ENCODE measurements at places on chromosomes 6 and 20. TPM values are rescaled to one million over a fixed set of nuclear protein-coding genes. Genes with fewer than 3 reads are reported as not detected.
A peak's percentile ranks its signal among the peaks of the same experiment; 100 is the strongest.

DNA sequence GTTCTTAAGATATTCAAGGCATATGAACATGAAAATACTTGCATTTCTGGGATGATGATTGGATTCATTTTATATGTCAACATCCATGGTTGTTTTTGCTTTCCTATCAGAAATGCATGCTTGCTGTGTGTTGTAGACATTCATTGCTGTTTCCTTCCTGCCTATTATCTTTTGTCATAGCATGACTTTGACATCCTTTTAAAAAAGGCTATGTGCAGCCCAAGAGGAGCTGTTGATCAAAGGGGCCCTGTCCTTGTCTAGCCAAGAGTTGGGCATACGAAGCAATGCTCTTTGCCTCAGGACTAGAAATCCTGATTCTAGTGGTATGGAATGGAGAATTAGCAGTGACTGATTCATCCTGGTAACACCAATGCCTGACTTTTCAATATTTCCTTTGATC is 143.1 kb downstream of the RNF144B start:
- DNase-seq, result no peak

DNA sequence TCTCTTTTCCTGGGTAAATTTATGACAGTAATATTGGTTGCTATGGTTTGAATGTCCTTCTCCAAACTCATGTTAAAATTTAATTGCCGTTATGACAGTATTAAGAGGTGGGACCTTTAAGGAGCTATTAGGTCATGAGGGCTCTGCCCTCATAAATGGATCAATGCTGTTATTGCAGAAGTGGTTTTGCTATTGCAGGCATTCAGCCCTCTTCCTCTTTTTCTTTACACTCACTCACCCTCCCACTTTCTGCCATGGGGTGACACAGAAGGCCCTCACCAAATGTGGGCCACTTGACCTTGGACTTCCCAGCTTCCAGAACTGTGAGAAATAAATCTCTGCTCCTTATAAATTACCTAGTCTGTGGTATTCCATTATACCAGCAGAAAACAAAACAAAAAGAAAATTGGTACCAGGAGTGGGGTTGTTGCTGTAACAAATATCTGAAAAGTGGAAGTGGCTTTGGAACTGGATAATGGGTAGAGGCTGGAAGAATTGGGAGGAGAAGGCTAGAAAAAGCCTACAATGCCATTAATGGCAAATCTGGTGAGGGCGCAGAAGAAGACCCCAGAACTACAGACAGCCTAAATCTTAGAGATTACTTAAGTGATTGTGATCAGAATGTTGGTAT is 24.8 kb upstream of the IGF2R start:
- DNase-seq, result no peak

GRCh38 chr6:29414588-29414987 is at the start of gene OR12D1:
Gene OR12D1 (plus strand): TSS chr6:29414928.
- DNase-seq, result no peak

DNA sequence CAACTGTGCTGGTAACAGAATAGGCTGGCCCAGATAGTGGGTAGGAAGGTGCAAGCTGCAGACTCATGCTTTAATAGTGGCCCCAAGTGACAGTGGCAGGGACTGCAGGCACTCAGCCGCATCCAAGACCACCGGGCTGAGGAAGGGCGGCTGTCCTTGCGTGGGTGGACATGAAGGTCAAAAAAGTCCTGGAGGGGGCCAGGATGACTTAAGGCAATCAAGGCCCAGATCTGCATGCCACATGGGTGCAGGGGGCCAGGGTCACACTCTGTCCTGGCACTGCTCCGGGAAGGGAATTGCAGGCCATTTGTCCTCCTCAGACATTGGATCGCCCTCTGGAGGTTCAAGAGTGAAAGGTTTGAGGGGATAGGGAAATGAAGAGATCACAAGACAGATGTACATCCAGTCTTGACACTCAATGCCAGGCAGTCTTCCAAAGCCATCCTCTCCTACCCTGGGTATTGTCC is 10.4 kb upstream of the VNN2 start:
- peak; percentile 25 for DNase-seq

- no peak for DNase-seq
These were observed 34.3 kb upstream of the VEGFA start for GRCh38 chr6:43735642-43736199.

DNA sequence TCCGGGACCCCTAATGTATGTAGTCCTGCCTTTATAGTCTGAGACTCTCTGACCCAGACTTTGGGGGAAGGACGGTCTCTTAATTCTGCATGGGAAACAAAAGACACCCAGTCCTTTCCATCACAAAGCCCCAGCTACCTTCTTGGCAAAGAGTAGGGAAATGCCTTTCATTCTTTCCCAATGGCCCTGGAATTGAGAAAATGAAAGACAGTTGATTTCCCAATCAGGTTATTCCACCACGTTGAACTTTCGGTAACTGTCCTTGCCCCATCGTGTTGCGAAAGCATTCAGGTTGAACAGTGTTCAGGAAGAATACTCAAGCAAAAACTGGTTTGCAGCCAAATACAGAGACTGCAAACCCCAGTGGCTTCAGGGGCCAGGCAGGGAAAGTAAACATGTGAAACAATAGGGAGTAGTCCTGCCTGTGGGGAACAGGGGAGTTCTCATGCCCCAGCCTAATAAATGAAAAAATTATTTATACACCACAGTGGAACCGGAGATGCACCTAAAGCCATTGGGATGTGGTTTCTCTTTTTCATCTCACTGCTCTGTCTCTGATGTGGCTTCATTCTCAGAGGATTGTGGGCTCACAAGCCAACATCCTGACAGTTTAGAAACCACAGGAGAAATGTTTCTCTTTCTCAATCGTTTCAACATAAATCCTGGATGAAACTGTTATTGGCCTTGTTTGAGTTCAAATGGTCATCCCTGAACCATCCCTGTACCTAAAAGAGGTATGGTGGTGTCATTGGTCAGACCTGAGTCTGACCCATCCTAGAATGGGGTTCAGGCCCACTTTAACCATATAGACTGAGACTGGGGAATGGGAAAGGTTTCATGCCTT is 44.2 kb upstream of the SLC9A8 start:
- DNase-seq, result peak; percentile 70

GRCh38 chr6:120493505-120493904 is 840.8 kb downstream of the TBC1D32 start:
- no peak for DNase-seq

- DNase-seq, result no peak
These were observed 26.1 kb upstream of the PYGB start for GRCh38 chr20:25221592-25222460.

GRCh38 chr20:62030834-62031434 is 34.7 kb downstream of the TAF4 start:
- no peak for DNase-seq

- DNase-seq, result no peak
These were observed 224 bp downstream of the MPC1 start for GRCh38 chr6:166382500-166382932.

- peak; percentile 52 for DNase-seq
These were observed 49.2 kb downstream of the SMPDL3A start for GRCh38 chr6:122838060-122838780.

DNA sequence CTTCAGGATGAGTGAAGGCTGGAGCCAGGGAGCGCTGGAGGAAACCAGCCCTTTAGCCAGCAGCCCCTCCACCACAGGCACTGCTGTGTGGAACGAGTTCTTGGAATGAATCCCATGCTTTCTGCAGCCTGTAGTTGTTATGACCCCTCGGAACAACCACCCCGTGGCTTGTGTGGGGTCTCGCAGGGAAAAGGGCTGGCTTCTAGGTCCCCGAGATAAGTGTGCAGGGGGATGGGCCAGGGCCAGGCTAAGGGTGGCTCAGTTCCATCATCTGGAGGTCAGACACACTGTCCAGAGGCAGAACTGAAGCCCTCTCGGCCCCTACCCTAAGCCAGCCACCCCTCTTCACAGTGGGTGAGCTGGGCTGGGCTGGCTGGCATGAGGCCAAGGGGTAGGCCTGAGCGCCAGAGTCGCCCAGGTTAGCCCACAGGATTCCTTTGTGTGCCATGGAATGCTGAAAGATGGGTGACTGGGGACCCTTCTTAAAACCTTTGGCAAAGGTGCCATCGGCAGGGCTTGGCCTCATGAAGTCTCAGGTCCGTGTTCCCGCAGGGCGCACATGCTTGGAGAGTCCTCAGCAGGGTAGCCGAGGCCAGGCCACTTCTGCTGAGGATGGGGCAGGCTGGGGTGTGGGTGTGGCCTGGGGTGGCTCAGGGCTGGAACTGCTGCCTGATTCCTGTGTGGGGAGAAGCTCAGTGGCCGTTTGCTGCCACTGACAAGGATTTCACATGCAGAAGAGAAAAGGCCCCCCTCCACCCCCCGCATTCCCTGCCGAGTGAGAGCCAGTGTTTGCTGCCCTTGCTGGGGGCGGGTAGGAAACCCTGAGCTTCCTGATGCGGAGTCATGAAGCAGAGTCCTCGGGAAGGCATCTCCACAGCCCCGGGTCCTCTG is 24.6 kb downstream of the SPATA2 start:
- peak; percentile 93 for DNase-seq

GRCh38 chr6:137968901-137969300 is 101.8 kb downstream of the TNFAIP3 start:
- no peak for DNase-seq

- peak; percentile 56 for DNase-seq
These were observed 9.3 kb downstream of the SLC9A8 start for GRCh38 chr20:49821870-49822331.

DNA sequence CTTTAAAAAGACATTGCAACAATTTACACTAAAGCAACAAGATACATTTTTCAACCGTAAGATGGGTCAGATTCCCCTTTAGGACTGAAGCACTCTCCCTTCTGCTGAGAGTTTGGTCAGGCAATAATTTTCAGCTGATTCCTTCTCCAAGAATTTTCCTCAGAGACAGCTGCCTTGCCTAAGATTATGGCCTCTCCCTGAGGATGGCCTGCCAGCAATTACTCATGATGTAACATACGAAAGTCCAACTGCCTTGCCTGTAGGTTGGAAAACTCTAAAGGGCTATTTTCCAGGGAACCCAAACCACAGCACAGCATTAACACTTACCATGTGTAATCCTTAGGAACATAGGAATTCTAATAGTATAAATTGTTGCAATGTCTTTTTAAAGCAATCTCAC is 229.1 kb upstream of the FLRT3 start:
- DNase-seq, result no peak

DNA sequence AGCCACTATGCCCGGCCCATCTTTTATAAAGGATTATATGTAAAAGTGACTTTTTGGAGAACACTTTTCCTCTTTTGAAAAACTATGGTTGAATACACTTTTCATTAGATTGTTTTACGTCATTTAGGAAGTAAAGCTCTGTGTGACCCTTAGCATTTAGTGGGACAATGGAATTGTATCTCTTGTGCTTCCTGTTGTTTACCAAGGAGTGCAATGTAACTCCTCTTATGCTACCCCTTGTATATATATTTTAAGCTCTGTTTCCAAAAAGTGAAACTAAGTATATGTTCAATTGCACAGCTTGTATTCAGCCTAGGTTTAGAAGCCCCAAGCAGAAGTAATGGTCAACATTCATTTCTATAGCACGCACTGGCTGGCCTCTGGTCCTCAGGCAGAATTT is 183.1 kb upstream of the CITED2 start:
- no peak for DNase-seq

- DNase-seq, result no peak
These were observed 200.6 kb downstream of the GMPR start for GRCh38 chr6:16438718-16439591.

GRCh38 chr6:150140236-150140969 is 2.4 kb upstream of the PPP1R14C start:
- no peak for DNase-seq

DNA sequence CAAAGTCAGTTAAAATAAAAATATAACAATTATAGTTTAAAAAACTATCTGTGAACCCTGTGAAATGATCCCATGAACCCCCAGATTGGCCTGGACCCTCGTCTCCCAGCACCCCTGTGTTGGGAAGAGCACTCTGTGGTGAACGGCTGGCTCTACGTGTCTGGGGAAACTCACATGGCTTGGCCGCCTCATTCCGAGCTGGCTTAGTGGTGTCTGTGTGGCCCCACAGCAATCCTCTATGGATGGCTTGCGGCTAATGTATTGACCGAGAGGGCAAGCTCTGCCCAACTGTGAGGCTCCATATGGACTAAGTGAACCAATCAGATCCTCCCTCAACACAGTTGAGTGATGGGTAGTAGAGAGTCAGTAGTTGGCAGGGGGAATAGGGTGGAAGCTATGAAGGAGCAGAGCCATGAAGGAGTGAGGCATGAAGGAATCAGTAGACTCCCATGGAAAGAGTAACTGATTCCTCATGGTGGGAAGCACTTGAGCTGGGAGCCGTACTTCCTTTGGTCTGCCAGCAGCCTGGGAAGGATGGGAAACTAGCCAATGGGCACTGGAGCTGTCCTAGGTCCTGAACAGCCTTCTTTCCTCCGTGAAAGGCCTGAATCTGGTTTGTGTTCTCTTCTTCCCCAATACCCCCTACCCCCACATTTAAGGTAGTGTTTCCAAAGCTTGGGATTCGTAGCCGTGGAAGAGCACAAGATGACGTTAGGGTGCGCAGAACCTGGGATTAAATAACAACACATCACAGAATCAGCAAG is 21.6 kb upstream of the ZNF831 start:
- peak; percentile 49 for DNase-seq

GRCh38 chr20:35907017-35907701 is 47.1 kb downstream of the SCAND1 start:
- peak; percentile 16 for DNase-seq

- DNase-seq, result peak; percentile 85
These were observed 222.0 kb upstream of the PDE10A start for GRCh38 chr6:165884813-165885765.

DNA sequence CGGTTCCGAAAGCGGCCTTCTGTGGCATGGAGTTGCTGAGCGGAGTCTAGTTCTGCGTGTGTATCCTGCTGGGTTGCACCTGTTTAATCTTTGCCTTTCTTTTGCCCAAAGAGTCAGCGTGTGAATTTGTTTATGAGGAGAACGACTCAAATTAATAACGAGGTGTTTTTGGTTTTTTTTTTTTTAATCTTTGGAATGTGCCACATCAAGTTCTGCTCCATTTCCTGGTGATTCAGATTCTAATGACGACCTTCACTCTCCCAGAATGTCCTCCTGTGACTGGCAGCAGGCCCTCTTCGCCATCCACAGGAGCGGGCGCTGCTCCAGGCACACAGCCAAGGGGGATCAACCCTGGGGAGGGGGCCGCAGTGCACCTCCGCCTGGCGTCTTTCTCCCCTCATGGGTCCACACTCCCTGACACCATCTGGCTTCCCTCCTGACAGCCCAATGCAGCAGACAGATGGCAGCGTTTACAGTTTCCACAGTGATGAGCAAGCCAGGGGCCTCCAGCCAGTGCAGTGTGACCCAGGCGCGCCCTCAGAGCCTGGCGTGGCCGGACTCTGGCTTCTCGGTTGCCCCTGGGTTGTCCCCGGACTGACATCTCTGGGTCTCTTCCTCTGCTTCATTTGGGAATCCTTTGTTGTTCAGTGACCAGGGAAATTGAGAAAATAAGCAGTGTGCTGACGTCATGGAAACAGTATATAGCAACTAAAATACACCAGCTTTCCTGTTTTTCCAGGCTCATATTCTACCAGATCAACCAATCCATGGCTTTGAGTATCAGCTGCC is 27.5 kb upstream of the AFDN start:
- peak; percentile 74 for DNase-seq

LST1 gene
- total RNA-seq, result 9.6 TPM

HLA-DMB gene
- total RNA-seq, result 76.7 TPM

BEND6 gene
- 0.95 TPM for total RNA-seq

TCP11 gene
- total RNA-seq, result 0.67 TPM

XKR7 gene
- total RNA-seq, result 0.12 TPM

ERVFRD-1 gene
- total RNA-seq, result 0.09 TPM

RNF8 gene
- 12.9 TPM for total RNA-seq

ADGRF4 gene
- 0.48 TPM for total RNA-seq

CPXM1 gene
- 29.1 TPM for total RNA-seq

RMND1 gene
- 43.2 TPM for total RNA-seq

TRDN gene
- not detected for total RNA-seq

PTCRA gene
- 0.37 TPM for total RNA-seq

SLC26A8 gene
- total RNA-seq, result 0.34 TPM
